T-helper 9 cell (primary cell): ENCODE measurements at places on chromosomes 6 and 20.

DNA sequence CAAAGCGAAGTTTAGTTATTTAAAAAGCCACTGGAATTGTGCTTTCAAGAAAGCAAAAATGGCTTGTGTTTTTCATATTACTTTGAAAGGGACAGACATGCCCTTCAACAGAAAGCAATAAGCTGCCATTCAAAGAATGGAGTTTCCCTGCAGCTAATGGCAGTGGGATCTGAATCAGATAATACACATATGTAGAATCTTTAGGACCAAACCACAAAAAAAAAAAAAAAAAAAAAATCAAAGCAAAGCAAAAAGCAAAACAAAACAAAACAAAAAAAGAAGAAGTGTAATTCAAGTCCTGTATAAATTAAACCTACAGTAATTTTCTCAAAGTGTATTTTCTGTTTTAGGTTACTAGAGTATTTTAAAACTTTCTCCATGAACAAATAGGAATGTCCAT, 63.6 kb upstream of the ZNF217 start:
- no peak for DNase-seq

DNA sequence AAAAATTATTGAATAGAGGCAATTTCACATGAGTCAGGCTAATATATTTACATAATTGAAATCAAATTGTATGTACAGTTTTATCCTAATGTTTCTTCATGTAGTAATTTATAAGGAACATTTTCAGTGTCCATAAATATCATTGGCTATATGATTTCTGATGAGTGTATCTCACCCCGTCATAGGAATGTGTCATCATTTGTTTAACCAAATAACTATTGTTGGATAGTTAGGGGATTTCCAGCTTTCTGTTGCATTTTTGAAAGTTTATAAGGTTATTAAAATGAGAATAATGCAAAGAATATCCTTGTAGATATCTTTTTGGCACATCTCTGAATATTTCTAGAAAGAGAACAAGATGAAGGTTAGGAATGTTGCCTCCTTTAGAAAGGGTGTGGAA, 39.0 kb downstream of the SYTL3 start:
- DNase-seq = no peak

GRCh38 chr6:90375681-90376439, 79.2 kb upstream of the BACH2 start:
- no peak for DNase-seq

DNA sequence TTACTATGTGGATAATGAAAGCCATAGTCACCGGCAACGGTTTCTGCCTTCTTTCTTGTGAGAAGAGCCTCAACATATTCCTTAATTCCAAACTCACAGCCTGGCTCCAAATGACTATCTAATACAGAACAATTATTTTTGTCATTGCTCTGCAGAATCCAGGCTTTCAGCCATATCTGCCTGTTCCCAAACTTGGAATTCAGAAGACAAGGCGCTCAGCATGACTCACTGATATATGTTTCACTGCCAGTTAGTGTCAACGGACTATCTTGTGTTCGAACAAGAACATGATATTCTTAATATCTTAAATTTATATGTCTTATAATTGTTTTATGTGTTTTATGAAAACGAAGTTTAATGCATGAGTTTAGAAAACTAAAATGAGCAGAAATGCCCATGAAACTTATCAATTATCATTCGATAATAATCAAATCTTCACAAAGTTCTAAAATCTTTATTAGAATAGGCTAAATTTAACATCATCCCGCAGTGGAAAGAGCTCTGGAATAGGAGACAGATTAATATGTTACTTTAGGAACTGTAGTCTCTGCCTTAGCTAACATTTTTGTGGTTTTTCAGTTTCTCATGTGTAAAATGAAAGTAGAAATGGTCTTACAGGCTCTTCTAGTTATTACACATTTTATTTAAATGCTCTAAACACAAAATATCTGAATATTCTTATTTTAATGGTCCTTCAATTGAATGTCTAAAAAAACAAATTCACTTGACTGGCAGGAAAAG, 669.3 kb upstream of the GJE1 start:
- DNase-seq = no peak

DNA sequence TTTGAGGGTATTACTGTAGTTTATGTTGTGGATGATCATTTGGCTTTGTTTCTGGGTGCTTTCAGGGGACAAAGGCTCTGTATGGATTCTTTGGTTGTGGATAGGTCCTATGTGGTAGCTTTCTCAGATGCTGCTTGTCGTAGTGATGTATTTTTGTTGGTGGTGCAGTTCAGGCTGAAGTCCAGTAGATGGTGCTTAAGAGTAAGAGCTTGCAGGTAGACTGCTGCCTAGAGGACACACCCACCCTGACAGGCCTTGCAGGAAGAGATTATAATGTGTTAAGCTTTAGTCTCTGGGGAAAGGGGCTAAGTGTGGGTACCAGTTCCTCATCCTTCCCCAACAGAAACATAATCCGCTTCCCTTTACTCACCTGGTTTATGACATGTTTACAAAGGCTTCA, 62.6 kb upstream of the ADGRB3 start:
- no peak for DNase-seq

DNA sequence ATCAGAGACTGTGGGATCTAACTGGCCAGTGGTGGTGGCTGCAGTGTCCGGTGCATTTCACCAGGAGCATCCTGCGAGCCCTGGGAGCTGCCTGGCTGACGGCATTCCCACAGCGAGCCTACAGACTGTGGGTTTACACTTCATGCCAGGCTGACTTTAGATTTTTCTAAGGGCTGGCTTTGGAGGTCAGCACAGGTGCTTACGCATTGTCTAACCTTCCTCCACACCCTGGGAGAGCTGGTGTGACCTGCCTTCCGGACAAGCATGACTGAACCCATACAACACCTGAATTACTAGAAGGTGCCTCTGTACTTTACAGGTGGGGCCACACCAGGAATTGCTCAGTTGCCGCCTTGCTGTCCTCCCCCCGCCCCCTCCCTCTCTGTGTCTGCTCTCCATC, 96.2 kb downstream of the RREB1 start:
- DNase-seq = no peak

GRCh38 chr6:102686461-102686860, 1293.0 kb downstream of the GRIK2 start:
- DNase-seq = no peak

DNA sequence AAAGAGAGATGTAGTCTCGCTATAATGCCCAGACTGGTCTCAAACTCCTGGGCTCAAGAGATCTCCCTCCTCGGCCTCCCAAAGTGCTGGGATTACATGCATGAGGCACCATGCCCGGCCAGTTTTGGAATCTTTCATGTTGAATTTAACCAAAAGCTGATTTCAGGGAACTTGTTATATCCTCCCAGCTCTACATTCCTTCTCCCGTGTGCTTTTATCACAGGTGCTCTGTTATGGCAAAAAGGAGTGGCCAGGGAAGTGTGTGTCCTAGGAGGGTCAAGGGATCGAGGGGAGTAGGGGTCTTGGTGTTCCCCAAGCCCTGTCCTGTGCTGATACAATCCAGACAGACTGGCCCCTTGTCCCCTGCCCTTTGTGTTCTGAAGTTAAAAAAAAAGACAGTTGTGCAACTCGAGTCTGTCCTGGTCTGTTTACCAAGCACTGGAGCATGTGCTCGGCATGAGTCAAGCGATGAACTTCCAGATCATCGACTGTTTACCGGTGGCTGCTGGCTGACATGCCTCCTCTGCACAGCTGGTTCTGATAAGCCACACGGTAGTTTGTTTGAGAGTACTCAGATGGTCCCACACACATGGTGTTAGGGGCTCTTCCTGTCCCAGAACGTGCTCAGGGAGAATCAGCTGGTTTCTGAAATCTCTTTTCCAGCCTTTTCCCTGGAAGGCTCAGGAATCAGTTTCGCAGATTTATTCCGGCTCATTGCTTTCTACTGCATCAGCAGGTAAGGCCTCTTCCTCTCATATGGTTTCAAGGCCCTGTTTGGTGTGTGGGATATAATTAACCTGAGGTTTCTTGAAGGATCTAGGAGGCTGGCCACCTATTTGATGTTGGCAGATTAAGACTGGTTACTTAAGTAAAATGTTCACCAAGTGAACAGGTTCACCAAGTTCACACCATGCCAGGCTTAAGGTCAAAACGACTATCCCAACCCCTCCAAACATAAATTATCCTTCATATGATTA, 52.6 kb upstream of the NAA20 start:
- DNase-seq = no peak

GRCh38 chr6:125984311-125984710, 2.0 kb upstream of the TRMT11 start:
- DNase-seq = no peak

GRCh38 chr6:2450546-2450945, 205.1 kb upstream of the GMDS start:
- no peak for DNase-seq

- DNase-seq = peak; percentile 53
Measured at GRCh38 chr6:31558631-31559500, 11.5 kb downstream of the NFKBIL1 start.

GRCh38 chr20:61416546-61416945, 164.5 kb downstream of the CDH4 start:
- DNase-seq = no peak

DNA sequence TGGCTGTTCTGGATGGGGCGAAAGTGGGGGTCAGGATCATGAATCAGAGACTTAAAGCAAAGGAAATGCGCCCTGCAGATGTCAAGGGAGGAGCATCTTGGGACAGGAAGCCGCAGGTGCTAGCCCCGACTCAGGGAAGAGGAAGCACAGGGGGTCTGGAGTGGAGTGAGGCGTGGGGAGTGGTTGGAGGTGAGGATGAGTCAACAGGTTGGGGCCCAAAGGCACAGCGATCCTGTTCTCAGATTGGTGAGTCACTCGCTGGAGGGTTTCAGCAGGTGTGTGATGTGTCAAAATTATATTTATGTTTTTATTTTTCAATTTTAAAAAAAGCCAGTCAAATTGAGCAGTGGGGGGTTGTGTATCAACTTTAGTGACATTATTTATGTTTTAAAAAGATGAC, 19.0 kb downstream of the PACSIN1 start:
- DNase-seq = peak; percentile 42

GRCh38 chr20:59945731-59946130, 5.5 kb downstream of the FAM217B start:
- no peak for DNase-seq

GRCh38 chr20:41854765-41855164, 236.6 kb upstream of the CHD6 start:
- DNase-seq = no peak

DNA sequence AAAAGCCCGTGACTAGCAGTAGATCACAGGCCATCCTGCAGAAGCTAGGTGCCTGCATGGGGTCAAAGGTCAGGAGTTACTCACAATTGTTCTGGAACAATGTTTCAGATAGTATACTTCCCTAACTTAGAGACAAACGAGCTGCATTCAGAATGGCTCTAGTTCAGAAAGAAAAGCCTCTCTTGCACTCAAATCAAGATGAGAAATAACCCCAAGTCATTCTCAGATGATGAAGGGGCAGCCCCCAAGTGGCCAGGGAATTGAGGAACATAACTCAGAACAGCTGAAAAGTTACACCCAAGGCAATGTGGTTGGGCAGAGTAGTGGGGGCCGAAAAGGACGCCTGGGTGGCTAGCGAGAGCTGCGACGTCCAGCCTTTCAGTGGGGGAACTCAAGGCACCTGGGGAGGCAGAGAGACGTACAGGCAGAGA, 27.8 kb downstream of the FYN start:
- DNase-seq = no peak

GRCh38 chr20:32052778-32053362, 828 bp downstream of the HCK start:
- no peak for DNase-seq

DNA sequence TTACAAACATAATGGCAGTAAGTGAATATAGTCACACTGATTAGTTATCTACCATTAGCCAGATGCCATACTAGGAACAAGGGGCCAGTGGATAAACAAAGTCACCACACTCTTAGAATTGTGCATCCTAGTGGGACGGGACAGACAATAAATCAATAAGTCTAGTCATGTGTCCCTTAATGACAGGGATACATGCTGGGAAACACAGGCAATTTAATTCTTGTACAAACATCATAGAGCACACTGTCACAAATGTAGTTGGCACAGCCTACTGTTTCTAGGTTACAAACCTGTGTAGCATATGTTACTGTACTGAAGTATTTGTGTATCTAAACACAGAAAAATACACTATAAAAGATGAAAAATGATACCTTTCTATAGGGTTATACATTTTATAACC, 123.0 kb upstream of the FAM184A start:
- DNase-seq = no peak

DNA sequence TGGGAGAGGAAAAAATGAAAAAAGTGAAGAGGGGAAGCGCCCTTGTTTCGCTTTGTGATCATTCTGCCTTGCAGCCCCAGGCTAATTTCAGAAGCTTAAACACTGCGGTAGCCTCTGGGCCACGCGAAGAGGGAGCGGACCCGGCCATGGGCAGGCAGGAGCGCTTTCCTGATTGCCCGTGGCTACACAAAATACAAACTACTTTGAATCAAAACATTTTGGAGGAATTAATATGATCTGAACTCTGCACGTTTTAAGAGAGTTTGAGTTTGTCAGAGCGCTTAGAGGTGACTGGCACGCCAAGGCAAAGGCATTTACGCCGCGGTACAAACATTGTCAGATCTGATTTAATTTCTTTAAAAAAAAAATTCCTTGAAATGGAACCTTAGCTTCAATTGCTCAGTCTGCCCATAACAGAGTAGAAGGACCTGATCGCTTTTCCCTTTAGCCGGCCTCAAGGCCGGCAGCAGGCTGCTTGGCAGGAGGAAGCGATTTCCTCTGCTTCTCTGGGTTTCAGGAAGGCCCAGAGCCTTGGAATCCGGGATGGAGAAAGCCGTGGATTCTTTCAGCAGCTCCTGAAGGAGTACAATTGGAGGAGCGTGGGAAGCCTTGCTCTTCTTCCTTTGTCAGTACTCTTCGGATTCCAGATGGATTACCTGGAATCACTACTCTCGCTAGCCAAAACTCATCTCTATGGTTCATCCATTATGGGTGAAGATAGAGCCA, 9.7 kb downstream of the TFAP2D start:
- DNase-seq = no peak

GRCh38 chr20:48002517-48002970, 217.3 kb upstream of the SULF2 start:
- no peak for DNase-seq

DNA sequence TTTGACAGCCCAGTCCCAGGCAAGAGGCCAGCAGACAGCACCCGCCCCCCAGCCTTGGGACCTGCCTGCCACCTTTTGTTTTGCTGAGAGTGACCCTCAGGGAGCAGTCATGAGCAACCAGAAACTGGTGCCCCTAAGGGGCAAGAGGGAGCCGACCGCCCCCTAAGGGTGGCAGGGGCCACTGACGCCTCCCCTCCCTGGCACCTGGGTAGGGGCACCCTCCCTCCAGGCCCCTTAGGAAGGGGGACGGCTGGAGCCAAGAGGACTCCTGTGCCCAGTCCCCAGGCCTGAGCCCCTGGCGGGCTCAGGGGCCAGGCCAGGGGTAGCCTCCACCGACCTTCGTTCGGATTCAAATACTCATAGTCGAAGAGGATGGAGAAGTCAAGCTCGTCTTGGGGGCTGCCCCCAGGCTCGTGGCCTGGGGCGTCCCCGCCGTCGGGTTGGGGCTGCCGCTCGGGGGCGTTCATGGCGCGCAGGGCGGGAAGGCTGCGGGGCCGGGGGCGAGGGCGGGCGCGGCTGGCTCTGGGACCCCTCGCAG, 417 bp downstream of the NFATC2 start:
- peak; percentile 36 for DNase-seq

DNA sequence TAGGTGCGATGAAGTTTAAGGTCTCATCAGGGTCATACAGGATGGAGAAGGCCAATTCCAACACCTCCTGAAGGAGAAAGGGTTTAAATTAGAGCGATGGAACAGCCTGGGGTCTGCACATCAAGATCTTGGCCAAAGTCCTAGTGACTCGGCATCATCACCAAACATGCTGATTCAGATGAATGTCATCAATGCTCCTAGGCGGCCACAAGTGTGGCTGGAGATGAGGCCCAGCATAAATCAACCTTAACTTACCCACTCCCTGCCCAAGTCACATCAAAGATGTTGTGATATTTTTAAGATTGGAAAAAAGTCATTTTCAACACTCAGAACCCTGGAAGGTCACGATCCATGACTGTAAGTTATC, 37.5 kb downstream of the ELMO2 start:
- DNase-seq = no peak
